ENCODE measurements at places on chromosomes 11 and 22.
A peak's percentile ranks its signal among the peaks of the same experiment; 100 is the strongest.

DNA sequence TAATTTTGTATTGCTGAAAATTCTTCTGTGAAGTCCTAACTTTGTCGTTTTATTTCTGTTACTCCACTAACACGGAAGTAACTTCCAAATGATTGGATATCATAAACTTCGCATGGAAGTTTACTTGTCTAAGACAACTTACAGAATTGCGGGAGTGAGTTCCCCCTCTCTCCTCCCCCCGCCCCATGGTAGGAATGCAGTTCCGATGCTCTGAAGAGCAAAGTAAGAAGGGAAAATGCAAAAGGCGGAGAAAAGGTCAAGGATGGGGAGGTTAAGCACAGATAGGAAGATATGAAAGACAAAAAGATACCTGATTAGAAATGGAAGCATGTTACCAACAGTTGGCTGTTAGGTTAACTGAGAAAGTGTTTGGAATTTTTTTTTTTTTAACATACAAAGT, 1.3 kb downstream of the EIF3M start:
- DNase-seq, result no peak

DNA sequence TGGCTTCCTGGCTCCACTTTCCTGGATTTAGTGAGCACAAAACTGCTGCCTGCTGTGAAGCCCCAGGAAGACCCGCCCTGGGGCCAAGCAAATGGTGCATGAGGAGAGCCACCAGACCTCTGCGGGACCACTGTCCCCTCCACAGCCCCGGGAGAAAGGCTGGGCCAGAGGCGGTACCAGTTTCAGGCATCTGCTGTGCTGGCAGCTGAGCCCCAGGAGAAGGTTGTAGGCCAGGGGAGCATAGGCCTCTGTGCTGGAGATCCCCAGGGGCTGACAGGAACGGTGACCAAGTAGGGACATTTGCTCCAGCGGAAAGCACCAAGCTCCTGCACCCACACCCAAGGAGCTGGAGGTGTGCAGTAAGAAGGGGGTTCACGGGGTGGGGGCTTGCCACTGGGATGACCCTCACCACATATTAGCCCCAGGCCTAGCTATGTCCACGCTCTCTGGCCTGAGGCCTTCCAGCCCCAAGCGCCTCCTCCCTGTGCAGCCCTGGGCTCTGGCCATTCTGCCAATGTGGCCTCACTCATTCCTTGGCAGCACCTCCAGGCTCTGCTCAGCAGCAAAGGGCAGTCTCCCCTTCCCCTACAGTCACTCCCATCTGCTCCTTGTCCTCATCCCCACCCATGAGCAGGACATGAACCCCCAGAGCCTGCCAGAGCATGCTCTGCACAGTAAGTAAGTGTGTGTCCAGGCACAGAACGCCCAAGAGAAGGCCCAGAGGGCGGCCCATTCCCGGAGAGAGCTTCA, 24.0 kb upstream of the COMT start:
- no peak for DNase-seq

- DNase-seq, result no peak
Observed at GRCh38 chr11:1336836-1337646, 27.6 kb upstream of the TOLLIP start.

DNA sequence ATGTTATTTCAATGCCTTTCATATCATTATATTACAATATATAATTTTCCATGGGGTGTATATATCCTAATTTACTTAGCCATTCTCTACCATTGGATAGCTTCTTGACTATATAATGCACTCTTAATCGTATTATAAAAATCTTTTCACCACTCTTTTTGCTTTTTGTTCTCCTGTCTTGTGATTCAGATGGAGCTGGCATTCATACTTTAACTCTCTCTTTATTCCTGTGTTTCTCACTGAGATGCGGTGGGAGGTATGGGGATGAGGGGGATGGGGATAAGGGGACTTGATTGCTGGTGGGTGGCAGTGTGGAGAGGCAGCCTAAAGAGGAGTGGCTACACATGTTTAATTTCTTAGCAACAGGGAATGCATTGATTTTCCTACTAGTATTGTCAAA, 105.9 kb downstream of the NELL1 start:
- DNase-seq, result no peak

DNA sequence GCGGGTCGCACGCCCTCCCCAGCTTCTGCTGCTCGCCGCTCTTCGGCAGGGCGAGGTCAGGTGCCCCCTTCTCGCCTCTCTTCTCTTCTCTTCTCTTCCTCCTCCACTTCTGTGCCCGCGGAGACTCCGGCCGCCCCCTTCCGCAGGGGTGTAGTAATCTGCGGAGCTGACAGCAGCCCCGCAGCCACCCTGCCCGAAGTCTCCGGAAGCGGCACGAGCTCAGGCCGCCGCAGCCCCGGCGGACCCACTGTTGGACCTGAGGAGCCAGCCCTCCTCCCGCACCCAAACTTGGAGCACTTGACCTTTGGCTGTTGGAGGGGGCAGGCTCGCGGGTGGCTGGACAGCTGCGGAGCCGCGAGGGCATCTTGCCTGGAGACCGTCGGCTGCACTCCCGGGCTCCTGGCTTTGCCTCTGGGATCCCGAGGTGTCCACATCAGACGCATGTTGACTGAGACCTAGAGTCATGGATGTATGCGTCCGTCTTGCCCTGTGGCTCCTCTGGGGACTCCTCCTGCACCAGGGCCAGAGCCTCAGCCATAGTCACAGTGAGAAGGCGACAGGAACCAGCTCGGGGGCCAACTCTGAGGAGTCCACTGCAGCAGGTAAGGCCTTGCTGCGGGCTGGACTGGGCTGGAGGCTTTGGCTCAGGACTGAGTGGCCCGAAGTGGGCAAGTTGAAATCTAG, 486 bp downstream of the STIM1 start:
- no peak for DNase-seq

- DNase-seq, result no peak
Observed at GRCh38 chr22:42945736-42946135, 69.2 kb downstream of the PACSIN2 start.

- DNase-seq, result no peak
Observed at GRCh38 chr22:27610863-27611786, 190.4 kb downstream of the MN1 start.

DNA sequence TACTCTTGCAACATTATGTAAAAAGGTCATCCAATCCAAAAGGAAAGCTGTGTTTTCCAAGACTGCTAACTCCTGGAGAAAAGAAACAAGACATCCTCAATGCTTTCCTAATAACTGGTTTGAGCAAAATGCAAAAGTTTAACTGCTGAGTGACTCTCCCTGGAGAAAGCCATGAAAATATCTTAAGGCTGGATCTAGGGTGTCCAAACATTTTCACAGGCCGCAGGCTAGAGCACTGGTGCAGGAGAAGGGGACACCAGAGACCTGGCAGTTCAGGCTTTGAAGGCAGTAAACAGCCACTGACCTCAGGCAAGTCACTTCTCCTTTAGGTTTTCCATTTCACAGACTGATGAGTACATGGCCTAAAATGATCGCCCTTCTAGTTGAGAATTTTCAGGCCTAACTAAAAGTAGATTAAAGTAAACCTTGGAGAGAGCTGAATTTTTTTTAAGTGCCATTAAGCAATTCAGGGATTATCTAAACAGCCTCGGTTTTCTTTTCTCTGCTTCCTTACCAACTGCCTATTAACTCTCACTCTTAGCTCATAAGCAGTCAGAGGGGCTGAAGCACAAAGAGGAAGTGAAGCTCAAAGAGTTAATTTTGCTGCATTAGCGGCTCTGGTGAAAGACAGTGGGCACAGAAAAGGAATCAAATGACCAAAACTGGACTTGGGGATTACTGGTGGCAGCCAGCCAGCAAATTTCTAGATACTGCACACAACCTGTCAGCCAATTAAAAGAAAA, 2.3 kb downstream of the CHKA start:
- DNase-seq, result no peak

DNA sequence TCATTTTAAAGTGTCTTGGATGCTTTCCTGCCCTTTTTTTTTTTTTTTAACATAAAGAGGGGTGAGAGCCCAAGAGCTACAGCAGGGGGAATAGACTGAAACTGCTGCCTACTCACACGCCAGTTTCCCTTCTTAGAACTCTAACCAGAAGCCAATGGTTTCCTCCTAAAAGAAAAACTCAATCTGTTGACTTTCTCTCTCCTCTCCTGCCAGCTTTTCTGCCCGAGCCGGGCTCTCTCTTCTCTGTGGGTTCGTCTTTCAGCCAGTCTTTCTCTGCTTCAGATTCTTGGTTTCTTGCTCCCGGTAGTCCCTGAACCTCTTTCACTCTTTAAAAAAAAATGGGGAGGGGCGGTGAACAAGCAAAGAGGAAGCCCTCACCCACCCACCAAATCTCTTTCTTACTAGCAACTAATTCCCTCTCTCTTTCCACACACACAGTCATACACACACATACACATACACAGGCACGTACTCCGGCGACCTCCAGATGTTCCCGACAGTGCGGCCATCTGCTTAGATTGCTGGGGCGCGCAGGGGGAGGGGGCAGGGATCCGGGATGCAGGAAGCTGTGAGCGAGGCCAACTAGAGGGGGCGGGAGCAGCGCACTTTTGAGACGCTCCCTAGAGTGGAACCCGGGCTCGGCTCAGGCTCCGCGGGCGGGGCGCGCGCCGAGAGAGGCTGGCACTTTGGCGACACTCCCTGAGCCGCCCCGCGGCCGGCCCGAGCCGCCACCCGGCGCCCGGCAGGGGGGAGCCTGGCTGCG, 444 bp upstream of the TSKU start:
- peak; percentile 57 for DNase-seq

DNA sequence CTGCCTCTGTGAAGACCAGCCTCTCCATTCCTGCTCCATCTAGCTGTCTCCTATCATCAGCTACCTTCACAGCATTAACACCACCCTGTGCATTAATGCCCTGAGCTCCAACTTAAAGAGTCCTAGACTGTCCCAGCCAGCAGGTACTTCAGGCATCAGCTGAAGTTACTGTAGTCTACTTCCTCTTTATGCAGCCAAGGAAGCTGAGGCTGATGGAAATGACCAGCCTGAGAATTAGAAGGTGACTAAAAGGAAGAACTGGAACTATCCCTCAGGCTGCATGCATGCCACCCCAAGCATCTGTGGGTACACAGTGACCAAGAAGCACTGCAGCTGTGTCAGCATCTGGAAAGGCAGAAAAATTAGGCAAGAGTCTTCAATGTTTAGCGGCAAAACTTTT, 28.2 kb downstream of the MS4A10 start:
- DNase-seq, result no peak

- DNase-seq, result no peak
Observed at GRCh38 chr11:130370845-130371590, 56.3 kb upstream of the ZBTB44 start.

GRCh38 chr11:72743321-72744221, 8.6 kb downstream of the ARAP1 start:
- no peak for DNase-seq

DNA sequence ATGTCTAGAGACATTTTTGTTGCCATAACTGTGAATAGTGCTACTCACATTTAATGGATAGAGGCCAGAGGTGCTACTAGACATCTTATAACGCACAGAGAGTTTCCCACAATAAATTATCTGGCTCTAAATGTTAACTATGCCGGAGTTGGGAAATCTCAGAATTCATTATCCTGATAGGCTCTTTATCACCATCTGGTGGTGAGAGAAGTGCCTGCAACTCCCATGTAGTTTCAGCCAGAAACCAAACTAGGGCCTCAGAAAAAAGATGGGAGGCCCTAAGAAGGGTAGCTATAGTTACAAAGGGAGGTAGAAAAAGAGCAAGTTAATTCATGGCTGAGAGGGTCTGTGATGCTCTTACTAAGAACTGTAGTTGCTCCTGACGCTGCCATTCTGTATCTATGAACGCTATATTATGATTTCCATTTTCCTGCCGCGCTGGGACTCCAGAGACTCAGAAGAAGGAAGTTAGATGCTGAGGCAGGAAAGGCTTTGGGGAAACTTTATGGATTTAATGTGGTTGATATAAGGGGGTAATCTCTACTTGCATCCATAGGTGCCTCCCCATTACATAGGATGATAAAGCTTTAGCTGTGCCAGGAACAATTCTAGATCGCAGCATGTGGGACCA, 22.9 kb upstream of the MRPL17 start:
- no peak for DNase-seq

DNA sequence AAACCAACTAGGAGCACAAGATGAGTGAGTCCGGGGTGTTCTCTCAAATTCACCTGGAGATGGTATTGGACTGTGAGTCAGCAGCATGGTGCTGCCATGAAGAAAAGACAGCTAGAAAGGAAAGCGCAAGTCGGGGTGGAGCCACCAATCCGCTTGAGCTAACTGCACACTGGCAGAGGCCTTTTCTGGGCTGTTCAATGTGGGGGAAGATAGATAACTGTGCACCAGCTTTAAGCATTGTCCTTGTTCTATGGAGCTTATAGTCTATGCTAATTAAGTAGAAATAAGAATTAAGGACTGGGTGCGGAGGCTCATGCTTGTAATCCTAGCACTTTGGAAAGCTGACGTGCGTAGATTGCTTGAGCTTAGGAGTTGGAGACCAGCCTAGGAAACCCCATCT, 21.9 kb upstream of the SORL1-AS1 start:
- DNase-seq, result no peak

DNA sequence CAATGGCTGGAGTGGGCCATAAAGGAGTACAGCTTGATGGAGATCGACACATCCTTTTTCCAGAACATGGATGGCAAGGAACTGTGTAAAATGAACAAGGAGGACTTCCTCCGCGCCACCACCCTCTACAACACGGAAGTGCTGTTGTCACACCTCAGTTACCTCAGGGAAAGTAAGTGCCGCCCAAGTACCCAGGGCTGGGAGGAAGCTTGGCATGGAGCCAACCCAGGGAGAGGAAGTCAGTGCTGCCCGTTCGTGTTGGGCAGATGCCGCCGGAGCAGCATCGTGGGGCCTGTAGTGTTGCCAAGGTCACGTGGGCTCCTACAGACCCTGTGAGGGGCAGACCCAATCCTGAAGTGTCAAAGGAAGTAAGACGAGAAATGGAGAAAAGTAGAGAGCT, 78.9 kb downstream of the FLI1 start:
- DNase-seq, result no peak

GRCh38 chr11:8167796-8168195, 1.0 kb downstream of the RIC3 start:
- DNase-seq, result no peak

DNA sequence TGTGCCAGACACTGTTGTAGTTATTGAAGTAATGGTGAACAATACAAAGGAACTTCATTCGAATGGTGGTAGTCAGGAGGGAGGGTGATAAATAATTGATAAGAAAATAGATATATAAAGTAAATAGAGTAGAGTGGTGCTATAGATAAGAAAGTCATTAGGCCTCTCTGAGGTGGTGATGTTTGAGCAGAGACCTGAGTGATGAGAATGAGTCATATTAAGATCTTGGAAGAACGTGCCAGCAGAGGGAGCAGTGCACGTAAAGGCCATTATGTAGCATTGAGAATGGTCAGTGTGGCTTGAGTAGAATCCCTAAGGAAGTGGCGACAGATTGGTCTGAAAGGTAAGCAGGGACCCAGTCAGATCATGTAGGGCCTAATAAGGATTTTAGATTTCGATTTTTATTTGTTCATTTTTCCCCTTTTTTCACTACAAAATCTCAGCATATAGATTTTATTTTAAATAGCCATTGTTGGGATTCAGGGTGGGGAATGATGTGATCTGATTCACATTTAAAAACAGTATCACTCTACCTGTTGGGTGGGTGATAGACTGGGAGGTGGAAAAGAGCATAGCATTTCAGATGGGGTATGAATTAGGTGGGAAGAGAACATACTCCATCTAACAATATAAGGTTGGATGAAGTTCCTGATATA, 44.7 kb downstream of the CCDC90B start:
- peak; percentile 4 for DNase-seq

- DNase-seq, result no peak
Observed at GRCh38 chr22:44759001-44759400, 6.6 kb downstream of the ARHGAP8 start.

- no peak for DNase-seq
Observed at GRCh38 chr11:2721210-2721916, 21.6 kb upstream of the KCNQ1OT1 start.

Data from stimulated activated CD4-positive, alpha-beta T cell treated with anti-CD3 and anti-CD28 coated beads, Interleukin-4, amount 100 ng/mL, for 48 hours (primary cell).